Lung (tissue), 17 donors: ENCODE measurements at places on chromosomes 5 and 9.
A peak's percentile ranks its signal among the peaks of the same experiment; 100 is the strongest.

DNA sequence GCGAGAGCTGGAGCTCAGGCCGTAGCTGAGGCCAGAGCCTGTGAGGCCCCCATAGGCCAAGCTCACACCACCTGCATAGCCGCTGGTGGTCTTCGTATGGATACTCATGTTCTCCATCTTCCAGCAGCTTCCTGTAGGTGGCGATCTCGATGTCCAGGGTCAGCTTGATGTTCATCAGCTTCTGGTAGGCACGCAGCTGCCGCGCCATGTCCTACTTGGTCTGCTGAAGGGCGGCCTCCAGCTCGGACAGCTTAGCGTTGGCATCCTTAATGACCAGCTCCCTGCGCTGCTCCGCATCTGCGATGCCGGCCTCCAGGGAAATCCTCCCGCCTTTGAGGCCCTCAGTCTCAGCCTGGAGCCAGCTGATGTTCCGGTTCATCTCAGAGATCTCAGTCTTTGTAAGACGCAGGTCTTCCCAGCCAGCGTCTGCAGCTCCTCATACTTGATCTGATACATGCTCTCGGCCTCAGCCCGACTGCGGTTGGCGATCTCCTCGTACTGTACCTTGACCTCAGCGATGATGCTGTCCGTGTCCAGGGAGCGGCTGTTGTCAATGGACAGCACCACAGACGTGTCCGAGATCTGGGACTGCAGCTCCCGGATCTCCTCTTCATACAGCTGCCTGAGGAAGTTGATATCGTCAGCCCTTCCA, 172.1 kb downstream of the PPP2R2B start:
- no peak for DNase-seq

- peak; percentile 64 for DNase-seq
Observed at GRCh38 chr9:16626577-16627130, 243.8 kb downstream of the BNC2 start.

GRCh38 chr5:67855523-67855922, 360.0 kb upstream of the PIK3R1 start:
- no peak for DNase-seq

- DNase-seq = no peak
Observed at GRCh38 chr9:75120686-75121085, 32.4 kb downstream of the OSTF1 start.

DNA sequence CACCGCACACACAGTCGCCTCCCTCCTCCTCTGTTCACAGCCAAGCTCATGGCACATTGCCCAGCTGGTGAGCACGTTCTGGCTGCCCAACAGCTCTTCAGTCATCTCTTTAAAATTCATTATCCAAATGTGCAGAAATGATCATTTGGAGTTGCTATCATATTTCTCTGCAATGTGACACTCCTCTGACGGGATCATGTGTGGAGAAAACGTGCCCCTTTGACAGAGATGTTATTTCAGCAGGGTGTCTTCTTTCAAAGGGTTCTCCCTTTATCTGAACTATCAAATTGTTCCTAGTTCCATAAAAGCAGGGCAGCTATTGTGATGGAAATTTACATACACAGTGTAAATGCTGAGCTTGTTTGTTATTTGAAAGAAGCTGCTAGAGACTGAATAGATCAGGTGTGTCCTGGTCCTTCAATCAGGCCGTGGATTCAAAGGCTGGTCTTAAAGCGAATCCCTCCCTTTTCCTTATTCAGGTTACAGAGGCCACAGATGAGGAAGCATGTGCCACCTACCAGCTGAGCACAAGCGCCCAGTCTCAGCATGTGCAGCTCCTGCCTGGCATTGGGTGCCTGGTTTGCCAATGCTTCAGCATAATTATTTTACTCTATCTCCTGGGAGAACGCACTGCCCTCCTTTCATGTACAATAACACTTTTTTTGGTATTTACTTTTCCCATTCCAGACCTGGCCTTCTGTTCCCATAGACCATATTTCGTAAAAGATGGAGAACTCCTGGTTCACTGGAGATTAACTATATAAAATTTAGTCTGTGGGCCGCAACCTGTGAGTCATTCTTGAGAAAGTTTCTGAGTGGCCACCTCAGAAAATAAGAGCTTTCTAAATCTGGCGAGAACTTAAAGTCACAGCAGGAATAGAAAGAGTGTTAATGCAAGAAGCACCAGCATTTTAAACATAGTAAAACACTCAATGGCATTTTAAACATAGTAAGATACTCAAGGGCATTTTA, 433.7 kb downstream of the ENC1 start:
- peak; percentile 81 for DNase-seq

DNA sequence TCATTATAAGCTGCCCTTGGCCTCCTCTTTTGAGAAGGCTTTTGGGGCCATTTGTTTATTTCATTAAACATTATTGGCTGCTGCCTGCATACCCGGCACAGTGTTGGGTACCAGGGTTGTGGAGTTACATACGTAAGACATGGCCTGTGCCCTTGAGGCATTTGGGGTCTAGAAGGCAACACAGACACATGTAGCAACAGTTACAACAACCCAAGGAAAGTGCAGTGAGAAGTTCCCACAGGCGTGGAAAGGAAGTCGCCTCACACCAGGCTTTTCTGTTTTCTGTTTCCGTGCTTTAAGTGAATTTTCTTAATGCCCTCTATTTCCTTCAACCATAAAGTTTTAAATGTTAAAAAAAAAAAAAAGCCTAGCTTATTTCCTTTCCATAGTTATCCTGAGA, 47.4 kb downstream of the GALNT10 start:
- DNase-seq = no peak

DNA sequence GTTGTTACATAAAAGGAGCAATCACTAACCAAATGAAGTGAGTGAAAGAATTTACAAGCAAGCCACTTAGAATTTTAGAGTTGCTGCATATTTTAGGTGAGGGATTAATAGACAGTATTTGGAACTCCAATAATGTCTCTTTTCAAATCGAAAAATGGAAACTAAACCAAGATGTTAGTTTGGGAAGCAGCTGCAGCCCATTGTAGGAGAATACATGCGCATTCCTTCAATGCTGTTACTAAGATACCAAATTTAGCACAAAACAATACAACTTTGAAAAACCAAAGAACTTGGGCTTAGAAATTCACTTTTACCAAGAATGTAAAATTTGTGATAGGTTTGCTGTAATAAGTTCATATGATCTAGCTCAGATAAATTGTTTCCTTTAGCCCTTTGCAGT, 411.8 kb upstream of the CDH6 start:
- no peak for DNase-seq
